ENCODE measurements at places on chromosomes 1 and 21.

DNA sequence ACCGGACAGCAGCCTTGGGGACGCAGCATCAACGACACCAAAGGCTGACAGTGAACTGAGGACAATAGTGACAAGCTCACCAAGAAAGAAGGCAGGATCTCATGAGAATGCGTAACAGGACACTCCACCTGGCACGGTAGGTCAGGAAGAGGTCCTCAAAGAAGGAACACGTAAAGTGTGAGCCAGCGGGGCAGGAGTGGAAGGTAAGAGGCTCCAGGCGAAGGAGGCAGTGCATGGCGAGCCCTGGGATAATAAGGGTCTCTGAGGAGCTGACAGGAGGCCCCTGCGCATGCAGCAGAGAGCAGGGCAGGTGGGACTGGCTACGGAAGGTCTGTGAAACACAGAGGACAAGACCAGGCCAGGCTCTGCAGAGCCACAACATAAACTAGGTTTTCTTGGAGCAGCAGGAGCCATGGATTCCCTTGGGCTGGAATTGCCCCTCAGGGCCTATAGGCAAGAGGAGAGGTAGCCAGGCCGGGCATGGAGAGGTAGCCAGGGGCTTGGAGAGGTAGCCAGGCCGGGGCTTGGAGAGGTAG lies 8.2 kb downstream of the LSS start:
- DNase-seq, result no peak

DNA sequence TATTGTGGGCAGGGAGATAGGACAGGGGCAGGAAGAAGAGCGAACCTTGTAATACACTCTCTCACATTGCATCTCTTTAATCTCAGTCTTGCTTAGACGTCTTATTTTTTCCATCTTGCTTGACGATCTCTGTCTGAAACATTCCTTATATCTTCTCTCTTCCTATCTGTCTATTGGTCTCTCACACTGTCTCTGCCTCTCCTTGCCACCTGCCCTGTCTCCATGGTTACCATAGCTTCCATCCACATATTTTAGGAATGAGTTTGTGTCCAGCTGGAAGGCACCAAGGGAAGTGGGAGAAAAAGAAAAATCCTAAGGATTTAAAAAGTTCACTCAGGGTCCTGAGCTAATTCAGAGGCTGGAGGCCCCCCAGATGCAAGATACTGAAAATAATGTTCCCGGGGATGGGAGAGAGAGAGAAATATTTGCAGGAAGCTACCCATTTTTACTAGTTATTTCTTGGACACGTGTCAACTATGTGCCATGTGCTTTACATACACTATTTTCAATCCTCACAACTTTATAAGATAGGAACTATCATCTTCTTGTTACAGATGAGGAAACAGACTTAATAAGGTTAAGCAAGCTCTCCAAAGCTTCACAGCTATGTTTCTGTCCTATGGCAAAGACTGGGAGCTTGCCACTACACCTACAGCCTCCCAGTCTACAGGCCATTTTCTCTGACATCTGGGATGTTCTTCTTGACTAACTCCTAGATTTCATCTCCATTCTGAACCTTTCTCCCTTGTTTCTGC lies 933 bp downstream of the ANKRD34A start:
- no peak for DNase-seq

DNA sequence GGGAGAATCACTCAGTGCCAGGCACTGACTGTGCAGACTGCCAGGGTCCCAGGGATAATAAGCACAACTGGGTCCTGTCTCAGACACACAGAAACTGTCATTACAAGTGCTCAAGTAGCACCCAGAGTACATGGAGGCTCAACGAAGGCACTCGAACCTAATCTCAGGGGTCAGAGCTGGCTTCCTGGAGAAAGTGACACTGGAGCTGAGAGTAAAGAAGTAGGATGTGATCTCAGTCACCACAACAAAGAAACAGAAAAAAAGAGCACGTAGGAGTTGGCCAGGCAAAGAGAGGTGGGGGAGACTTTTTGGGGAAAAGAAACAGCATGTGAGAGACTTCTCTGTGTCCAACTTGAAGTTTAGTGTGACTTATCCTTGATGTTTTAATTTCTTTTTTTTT lies 1.3 kb downstream of the CATSPER4 start:
- no peak for DNase-seq

DNA sequence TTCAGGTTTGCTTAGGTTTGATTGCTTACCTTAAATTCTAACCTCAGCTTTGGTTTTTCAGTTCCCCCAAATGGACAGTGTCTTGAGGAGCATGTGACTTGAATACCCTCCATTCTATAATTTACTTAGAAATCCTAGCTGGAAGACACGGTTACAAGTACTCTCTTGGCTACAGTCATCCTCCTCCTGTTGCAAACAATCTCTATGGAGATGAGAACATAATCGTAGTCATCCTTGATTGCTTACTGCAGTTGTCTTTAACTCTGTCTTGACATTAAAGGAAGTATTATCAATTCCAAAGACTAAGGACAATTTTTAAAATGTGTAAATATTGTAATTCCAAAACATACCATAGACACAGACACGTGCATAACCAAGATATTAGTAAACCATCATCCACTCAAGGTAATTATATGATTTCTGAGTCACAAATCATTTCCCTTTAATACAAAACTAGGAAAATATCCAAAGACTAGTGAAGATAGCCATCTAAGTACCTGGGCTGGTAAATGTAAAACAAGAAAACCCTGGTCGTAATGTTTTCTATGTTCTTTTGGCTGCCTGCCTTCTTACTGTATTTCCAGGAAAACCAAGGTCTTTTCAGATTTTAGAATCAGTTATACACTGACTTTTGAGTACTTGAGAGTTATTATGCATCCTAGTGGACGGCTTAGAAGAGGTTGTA lies 149.9 kb downstream of the CHRM3 start:
- no peak for DNase-seq

DNA sequence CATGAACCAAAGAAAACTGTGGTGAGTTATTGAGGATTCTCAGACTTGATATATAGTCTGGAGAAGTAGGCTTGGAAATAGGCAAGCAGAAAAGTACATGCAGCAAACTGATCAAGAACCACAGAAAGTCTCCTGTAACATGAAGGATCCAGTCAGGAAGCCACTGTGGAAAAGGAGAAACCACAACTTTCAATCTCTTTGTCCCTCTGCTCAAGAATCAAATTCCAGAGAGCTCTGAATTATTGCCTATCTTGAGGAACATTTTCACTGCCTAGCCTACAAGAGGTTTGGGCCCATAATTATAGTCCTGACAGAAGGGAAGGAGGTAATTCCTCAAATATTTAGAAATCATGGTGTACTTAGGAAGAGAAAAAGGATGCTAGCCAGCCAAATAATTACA lies 43.0 kb upstream of the ADAMTS1 start:
- no peak for DNase-seq

GRCh38 chr1:64936956-64937355 lies 29.4 kb downstream of the JAK1 start:
- no peak for DNase-seq

DNA sequence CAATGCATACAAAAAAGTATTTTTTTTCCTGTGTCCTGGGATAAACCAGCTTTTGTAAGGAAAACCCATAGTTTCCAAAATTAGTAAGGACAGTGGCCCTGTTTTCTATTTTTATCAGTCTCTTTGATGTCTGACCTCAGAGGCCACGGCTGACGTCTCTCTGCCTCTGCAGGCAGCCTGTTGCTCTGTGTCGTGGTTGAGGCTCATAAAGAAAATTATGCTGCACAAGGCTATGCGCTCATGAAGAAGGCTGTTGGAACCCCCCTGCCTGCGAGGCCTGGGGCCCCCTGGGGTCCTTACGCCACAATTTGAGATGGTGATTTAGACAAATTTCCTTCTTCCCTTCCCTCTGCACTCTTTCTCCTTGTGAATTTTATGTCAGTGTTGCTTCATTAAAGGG lies 48.9 kb downstream of the AGPAT3 start:
- no peak for DNase-seq

DNA sequence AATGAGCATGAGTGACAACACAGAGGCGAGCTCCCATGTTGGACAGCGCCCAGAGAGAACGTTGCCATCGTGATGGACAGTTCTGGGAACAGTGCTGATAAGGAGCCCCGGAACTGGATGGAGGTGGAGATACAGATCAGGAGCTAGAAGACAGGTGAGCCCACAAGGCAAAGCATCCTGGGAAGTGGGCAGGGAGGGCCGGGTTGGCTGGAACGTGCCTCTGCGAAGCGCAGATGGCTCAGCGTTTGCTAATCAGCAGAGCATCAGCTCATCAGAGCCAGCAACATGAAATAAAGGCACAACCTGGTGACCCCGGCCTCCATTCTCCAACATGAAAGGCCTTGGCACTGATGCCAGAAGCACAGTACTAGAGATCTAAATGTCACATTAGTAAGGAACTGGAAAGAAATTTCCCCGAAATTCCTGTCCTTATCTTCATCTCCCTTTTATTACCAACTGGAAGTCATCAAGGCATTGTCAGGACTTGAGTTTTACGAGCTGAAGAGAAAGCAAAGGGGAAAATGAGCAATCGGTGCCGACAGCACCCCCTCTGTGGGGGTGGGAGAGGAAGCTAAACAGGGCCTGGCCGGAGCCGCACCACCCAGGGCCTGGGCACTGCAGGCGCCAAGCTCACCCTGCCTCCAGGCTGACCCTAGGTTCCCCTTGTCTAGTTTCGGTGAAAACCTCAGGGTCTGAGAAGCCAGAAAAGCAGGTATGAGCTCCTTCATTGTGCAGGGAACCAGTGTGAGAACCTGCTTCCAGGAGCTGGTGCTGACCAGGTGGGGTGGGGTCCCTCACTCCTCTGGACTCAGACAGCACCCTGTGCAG lies 19.9 kb downstream of the ABCA4 start:
- DNase-seq, result no peak

DNA sequence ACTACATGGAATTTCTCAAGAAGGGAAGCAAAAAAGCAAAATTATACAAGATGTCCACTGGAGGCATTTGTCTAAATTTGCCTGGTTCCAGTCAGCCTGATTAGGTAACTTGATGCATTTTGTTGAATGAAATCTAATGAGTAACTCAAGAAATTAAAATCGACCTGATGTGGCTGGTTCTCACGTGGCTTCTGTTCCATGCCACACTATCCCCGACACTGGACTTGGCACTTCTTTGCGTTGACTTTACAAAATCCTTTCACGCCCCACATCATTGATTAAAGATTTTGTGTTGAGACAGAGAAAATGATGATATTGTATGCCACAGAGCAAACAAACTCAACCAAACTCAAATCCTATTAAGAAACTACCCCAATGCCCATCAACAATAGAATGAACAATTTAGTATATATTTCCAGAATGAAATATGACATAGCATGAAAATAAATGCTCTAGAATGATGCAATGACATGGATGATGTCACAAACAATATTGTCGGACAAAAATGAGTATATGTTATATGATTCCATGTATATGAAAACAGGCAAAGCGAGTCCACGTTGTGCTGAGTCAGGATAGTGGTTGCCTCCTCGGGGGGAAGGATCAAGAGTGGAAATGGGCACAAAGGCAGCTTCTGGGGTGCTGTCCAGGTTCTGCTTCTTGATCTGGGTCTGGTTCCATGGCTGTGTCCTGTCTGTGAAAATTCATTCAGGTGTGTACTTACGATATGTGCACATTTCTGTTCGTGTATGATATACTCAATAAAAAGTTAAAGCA lies 12.9 kb upstream of the HMGCS2 start:
- DNase-seq, result no peak

DNA sequence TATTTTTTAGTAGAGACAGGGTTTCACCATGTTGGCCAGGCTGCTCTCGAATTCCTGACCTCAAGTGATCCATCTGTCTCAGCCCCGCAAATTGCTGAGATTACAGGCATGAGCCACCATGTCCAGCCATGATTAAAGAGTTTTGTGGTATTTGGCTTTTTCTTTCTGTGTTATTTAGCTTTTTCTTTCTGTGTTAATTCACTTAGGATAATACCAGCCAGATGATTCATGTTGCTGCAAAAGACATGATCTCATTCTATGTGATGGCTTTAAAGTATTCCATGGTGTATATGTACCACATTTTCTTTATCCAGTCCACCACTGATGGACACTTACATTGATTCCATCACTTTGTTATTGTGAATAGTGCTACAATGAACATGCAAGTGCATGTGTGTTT lies 1135.2 kb downstream of the AMY1C start:
- no peak for DNase-seq

DNA sequence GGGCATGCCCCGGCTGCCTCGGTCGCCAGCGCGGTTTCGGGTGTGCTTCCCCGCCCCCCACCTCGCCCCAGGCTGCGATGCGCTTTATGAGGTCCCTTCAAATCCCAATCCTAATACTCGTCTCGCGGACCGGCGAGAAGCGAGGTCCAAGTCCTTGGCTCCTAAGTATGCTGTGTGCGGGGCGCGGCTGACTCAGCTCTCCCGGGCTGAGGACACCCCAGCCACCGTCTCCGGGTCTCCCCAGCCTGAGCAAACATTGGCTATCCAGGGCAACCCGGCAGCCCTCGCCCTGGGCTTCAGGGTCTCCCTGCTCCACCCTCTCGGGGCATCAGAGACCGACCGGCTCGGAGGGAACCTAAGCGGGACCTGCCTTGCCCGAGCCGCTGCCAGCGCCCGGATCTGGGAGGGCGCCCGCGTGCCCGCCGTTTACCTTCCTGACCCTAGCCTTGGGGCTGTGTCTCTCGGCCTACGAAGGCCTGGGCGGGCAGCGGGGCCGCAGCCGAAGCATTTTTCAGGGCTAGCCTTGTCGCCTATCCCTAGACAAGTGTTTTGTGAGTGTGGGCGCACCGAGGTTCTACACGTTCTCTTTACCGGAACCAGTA lies 1.2 kb downstream of the ITPKB start:
- DNase-seq, result peak; percentile 70

- no peak for DNase-seq
Measured at GRCh38 chr1:9760824-9761223, 62.9 kb downstream of the CLSTN1 start.

GRCh38 chr1:59856725-59857338 lies 42.1 kb downstream of the HOOK1 start:
- DNase-seq, result no peak

- no peak for DNase-seq
Measured at GRCh38 chr1:97084546-97084945, 363.0 kb downstream of the PTBP2 start.

- no peak for DNase-seq
Measured at GRCh38 chr1:94934551-94934950, 7.6 kb upstream of the CNN3 start.

DNA sequence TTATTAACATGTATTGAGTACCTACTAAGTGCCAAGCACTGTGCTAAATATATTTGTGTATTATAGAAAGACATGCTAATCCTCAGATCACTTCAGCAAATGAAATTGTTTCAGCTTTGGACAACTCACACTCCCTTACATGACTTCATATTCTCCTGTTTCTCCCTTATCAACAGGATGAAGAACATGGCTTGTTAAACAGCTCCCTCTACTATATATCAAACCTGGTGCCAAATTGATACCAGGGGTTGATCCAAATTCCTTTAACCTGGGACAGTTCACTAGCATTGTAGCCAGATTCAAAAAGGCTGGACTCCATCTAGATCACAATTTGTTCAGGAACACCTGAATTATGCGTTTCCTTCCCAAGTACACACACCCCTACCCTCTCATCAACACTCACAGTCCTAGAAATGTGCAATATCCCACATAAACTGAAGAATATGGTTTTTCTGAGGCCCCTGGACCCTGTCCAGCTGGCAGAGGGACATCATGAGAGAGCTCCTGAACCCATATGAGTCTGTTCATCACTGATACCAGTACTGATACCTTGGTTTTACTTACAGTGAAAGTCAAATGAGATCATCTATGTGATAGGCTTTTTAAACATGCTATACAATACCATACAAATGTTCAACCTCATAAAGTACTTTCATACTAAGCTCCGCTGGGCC lies 47.0 kb upstream of the PALMD start:
- no peak for DNase-seq

GRCh38 chr1:30310966-30311742 lies 412.2 kb downstream of the MATN1 start:
- DNase-seq, result no peak
